ENCODE measurements at places on chromosomes 6 and 20. TPM values are rescaled to one million over a fixed set of nuclear protein-coding genes. Genes with fewer than 3 reads are reported as not detected.

The ZSCAN23 gene
- total RNA-seq = 8.1 TPM

- no peaks in the 10 kb centered on the region for H3K36me3 ChIP-seq
- H3K27ac ChIP-seq = peak overlapping the region; percentile 20
- no peaks in the 10 kb centered on the region for H3K27me3 ChIP-seq
- no peak for ATAC-seq
These were observed 169.9 kb downstream of the BCAS1 start for GRCh38 chr20:53900380-53900999.

The ZNF165 gene
- total RNA-seq = 0.81 TPM

DNA sequence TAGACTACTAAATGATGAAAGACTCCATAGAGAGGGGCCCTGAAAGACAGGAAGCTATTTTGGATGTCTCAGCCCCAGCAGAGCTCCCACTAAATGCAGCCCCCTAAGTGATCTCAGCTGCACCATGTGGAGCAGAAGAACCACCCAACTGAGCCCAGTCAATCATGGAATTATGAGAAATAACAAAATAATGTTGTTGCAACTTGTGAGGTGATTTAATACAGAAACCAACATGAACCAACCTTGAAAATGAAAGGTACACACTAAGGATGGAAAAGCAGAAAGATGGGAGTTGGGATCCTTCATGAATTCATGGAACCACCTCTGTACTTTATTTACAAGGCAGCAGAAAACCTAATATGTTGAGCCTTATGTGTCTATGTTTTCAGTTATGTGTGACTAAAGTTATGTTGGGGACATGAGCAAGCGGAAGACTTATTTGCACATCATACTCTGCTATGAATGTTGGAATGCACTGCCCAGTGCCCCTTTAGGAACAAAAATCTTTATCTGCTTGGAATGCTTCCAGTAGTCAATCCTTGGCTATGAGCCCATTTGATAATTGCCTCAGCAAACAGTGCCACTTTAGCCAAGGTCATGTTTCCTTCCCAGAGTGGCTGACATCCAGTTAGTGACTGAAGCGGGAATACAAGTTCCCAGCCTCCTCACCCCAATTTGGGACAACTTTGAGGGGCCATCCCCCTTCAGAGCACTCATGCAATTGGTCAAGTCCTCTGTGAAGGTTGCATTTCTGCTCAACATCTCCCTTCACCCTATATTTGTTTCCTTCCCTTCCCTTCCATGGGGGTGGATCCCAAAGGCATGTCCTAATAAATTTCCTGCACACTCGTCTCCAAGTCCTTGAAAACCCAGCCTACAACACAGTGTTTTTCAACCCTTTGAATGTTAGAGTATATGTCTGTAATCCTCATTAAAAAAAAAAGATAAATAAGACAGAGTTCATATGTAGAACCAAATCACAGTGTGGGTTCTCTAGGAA is 18.4 kb downstream of the TP53RK start:
- H3K27ac ChIP-seq = no peak overlapping the region
- no peak overlapping the region for H3K4me3 ChIP-seq
- H3K4me1 ChIP-seq = no peaks in the 10 kb centered on the region
- ATAC-seq = no peak
- H3K36me3 ChIP-seq = peaks cover 7% of the 10 kb centered on the region

DNA sequence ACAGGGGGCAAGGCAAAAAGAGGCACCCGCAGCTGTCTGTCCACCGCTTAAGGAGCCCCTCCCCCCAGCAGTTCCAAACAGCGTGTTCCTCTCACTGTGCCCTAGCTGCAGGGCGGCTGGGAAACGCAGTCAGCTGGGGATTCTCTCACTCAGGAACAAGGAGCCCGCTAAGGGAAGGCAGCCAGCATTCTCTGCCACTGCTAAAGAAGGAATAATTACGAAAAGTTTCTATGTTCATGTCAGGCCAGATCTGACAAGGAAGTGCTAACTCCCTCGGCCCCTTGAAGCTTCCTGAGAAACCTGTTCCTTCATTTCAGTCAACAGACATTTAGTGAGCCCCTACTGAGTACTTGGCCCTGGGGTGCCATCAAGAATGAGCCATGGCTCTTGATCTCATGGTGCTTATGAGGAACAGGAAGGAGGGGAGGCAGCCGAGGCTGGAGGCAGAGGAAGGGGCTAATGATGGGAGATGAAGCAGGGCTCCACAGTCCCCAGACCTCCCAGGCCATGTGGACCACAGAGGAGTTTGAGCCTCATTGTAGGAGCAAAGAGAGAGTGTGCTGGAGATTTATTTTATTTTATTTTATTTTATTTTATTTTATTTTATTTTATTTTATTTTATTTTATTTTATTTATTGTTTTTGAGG is 101.7 kb upstream of the PMEPA1 start:
- no peaks in the 10 kb centered on the region for H3K36me3 ChIP-seq
- no peak overlapping the region for H3K27ac ChIP-seq
- H3K27me3 ChIP-seq = no peaks in the 10 kb centered on the region
- H3K4me1 ChIP-seq = peaks cover 8% of the 10 kb centered on the region

DNA sequence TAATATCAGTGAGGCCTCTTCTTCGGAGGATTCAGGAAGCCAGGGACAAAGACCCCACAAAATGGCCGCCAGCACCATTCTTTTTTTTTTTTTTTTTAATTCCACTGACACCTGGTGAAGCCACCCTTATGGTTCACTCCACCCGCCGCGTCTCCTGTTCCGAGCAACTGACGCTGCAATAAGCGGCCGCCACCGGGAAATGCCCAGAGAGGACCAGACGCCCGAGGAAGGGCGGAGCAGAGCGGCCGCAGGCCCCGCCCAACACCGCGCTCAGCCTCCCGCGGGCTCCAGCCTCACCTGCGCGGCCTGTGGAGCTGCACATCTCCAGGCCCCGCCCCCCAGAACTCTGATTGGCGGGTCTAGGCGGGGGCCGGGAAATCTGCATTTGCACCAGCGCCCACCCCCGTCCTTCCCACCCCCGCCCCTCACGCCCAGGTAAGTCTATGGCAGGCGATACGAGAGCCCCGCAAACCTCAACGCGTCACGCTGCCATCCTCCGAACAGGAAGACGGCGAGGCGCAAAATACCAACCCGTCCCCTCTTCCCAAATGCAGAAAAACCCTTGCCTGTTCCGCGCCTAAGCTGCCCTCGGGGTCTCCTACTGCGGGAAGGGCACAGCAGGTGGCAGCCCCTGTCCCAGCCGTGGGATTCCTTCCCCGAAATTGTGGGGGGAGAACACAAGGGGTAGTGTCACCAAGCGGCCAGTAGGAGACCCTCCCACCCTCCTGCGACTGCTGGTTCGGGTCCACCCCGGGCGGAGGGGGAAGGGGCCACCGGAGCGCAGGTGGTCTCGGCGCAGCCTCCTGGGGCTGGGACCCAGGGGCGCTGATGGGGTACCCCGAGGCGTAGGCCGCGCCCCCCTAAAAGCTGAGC is 960 bp downstream of the ATP9A start:
- peaks cover 33% of the 10 kb centered on the region for H3K4me1 ChIP-seq
- no peaks in the 10 kb centered on the region for H3K36me3 ChIP-seq
- ATAC-seq = peak; percentile 82
- H3K4me3 ChIP-seq = peak overlapping the region; percentile 86
- H3K27ac ChIP-seq = peak overlapping the region; percentile 83

The ADGRF5 gene
- 15.7 TPM for total RNA-seq

- no peaks in the 10 kb centered on the region for H3K36me3 ChIP-seq
- H3K4me1 ChIP-seq = no peaks in the 10 kb centered on the region
- H3K27ac ChIP-seq = no peak overlapping the region
These were observed 135.7 kb downstream of the SYNDIG1 start for GRCh38 chr20:24604966-24605665.

GRCh38 chr6:112113431-112113830 is 26.0 kb downstream of the FAM229B start:
- no peak overlapping the region for H3K27ac ChIP-seq
- no peaks in the 10 kb centered on the region for H3K4me1 ChIP-seq
- H3K4me3 ChIP-seq = no peak overlapping the region
- ATAC-seq = no peak
- no peaks in the 10 kb centered on the region for H3K27me3 ChIP-seq

- no peaks in the 10 kb centered on the region for H3K4me1 ChIP-seq
- H3K27me3 ChIP-seq = peaks cover 7% of the 10 kb centered on the region
- no peak overlapping the region for H3K27ac ChIP-seq
These were observed 90.6 kb upstream of the FRMD1 start for GRCh38 chr6:168169624-168170023.

DNA sequence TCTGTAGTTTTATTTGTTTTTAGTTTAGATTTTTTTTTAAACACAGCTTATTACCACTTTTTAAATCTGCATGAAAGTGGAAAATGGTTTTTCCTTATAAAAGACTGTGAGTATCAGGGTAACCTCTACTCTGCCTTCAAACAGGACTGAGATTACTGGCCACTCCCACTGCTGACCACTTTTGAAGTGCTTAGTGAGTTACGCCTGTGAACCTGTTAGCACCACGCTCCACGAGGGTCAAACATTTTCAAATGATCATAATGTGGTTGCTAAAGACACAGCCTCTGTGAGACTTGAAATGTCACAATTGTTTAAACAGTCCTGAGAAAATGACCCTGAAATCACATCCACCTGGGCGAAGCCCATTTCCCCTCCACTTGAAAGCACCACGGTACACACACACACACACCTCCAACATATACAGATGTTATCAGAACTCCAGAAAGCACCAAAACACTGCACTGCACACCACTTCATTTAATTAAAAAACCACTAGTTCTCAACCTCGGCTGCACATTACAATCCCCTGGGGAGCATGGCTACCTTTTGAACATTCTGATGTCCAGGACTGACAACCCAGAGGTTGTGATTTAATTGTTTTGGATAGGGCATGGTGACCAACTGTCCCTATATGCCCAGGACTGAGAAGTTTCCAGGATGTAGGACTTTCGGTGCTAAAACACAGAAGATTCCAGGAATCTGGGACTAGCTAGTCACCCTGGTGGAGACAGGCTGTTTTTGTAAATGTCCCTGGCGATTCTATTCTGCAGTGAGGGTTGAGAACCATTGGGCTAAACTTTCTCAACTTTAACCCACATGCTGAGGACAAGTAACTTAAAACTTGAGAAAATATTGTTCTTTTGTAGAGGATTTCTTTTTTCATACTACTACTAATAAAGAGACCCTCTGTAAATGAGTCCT is 176.4 kb upstream of the MYLIP start:
- H3K4me1 ChIP-seq = no peaks in the 10 kb centered on the region
- H3K27me3 ChIP-seq = peaks cover 6% of the 10 kb centered on the region
- H3K27ac ChIP-seq = no peak overlapping the region
- H3K36me3 ChIP-seq = no peaks in the 10 kb centered on the region
- ATAC-seq = no peak
- no peak overlapping the region for H3K4me3 ChIP-seq

- H3K4me3 ChIP-seq = no peak overlapping the region
- no peaks in the 10 kb centered on the region for H3K27me3 ChIP-seq
- no peaks in the 10 kb centered on the region for H3K4me1 ChIP-seq
- no peak overlapping the region for H3K27ac ChIP-seq
These were observed 44.2 kb downstream of the KCNK5 start for GRCh38 chr6:39184906-39185580.

DNA sequence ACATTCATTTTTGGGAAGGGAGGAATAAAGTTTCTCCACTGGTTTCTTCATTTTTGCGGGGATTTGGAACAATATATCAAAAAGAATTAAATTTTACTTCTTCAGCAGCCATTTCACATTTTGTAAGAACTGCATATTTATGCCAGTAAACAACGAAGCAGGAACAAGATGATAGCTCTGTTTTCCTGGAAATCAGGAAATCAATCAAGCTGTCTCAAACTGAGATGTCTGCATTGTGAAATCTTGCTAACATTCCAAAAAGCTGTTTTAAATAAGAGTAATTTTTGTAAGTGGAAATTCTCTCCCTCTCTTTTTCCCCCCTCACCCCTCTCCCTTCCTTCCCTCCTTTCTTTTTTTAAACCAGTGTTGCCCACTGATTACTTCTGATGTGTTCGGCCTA is 20.0 kb downstream of the MAPK13 start:
- peak; percentile 79 for ATAC-seq
- no peaks in the 10 kb centered on the region for H3K4me1 ChIP-seq
- no peak overlapping the region for H3K4me3 ChIP-seq
- H3K36me3 ChIP-seq = no peaks in the 10 kb centered on the region

The RAMACL gene
- total RNA-seq = 1.2 TPM

Data from gastroesophageal sphincter (tissue), 4 donors.